ENCODE measurements at places on chromosomes 3 and 15. TPM values are rescaled to one million over a fixed set of nuclear protein-coding genes. Genes with fewer than 3 reads are reported as not detected.

The TMEM212 gene
- total RNA-seq: not detected

The HTR3E gene
- total RNA-seq: not detected

- DNase-seq: no peak
These were observed 87.2 kb upstream of the XCR1 start for GRCh38 chr3:46114323-46114988.

The TUSC7 gene
- total RNA-seq: not detected

DNA sequence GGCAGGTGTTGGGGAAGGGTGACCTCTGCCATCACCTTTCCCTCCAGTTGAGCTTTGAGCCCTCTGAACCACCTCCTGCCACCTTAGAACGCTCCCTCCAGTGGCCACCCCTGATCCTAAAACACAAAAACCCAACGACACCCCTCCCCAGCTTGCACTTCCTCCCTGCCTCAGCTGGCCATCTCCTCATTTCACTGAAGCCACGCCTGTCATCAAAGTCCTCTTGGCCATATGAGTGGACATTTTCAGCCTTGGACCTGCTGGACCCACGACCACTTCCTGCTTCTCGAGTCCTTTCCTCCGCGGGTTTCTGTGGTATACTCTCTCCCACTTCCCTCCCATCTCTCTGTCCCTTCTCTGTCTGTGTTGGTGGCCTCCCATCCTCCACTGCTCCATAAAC is 48.5 kb upstream of the NR2C2 start:
- DNase-seq: no peak

All from activated CD4-positive, alpha-beta memory T cell treated with anti-CD3 and anti-CD28 coated beads for 36 hours (primary cell).